ENCODE measurements at places on chromosomes 11 and 22. TPM values are rescaled to one million over a fixed set of nuclear protein-coding genes. Genes with fewer than 3 reads are reported as not detected.

OR52E8 gene
- not detected for total RNA-seq

GAL gene
- total RNA-seq: not detected

OR52A1 gene
- not detected for total RNA-seq

ESAM gene
- 24.0 TPM for total RNA-seq

MOGAT2 gene
- not detected for total RNA-seq

TTC36 gene
- total RNA-seq: 2.4 TPM

KCNJ4 gene
- not detected for total RNA-seq

CRYBB3 gene
- total RNA-seq: not detected

TRIM29 gene
- total RNA-seq: 192 TPM

APLP2 gene
- 159 TPM for total RNA-seq

OR56A1 gene
- under 0.01 TPM for total RNA-seq

HBE1 gene
- 3.3 TPM for total RNA-seq

KIF18A gene
- total RNA-seq: 12.9 TPM

ACTN3 gene
- total RNA-seq: 91.4 TPM

TENM4 gene
- total RNA-seq: 63.7 TPM

STX5 gene
- total RNA-seq: 37.1 TPM

SLC35F2 gene
- 4.7 TPM for total RNA-seq

C11orf42 gene
- not detected for total RNA-seq

FAT3 gene
- total RNA-seq: 22.8 TPM
